Inflammatory macrophage treated with lipopolysaccharide for 4 hours (primary cell): ENCODE measurements at places on chromosomes 7 and 10.

DNA sequence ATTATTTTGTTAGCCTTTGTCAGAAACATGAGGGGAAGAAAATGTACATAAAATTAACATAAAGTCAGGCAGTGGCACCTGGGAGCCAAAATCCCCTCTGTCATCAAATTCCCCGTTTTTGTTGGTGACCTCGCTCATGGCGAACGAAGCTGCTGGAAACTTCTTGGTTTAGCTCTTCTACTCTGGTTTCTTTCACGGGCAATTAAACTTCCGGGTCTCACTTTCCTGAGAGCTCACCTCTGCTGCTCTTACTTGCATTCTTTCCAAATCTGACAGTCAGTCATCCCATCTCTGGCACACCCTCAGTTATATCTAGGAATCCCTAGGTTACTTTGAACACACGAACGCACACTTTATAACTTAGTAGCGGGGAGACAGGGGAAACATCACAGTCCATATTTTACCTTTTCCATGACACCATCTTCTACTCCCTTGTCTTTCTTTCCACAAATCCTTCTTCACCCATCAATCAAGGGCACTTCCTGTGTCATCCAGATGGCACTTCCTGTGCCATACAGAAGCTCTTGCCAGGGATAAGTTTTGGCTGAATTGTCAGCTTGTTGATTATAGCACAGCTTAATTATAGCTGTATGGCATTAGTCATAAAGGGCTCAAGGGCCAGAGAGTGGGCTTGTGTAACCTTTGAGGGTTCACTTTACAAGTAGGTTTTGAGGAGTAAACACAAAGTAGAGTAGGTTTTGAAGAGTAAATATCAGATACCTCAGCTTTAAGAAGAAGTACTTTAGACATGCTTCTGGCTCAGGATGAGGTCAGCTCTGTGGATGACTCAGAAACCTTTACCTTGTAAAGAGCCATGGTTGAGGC is 105.1 kb downstream of the GATA3 start:
- no peak for DNase-seq

GRCh38 chr10:63760708-63761047 is 239.5 kb downstream of the REEP3 start:
- no peak for DNase-seq

DNA sequence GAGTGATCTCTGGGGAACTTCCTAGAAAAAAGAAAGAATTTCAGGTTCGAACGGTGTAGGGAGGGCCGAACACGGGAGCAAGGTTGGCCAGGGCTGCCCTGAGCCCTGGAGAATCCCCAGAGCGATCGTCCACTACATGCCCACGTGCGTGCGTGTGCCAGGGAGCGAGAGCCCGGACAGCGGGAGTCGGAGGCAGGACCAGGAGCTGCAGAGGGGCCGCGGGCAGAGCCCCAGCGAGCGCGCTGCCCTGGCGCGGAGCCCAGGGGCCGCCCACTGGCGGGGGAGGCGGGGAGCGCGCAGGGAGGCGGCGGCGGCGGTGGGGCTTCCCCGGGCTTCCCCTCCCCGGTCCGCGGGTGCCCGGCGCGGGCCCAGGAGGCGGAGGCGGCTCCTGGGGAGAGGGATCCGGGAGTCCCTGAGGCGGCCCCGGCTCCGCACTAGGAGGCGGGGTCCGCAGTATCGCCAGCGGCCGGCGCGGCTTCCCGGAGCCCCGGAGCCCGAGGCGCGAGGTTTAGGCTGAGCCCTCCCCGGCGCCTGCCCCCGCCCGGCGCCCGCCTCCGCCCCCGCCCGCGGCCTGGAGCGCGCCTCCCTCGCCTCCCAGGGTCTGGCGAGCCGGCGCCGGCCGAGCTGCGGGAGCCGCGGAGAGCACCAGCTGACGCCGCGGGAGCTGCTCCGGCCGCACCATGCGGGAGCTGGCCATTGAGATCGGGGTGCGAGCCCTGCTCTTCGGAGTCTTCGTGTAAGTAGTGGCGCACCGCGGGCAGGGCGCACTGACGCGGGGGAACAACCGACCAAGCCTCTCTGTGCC is at the start of gene PLPP4:
TSS of gene PLPP4 (plus strand) at position 602 of the 805 bp plus-strand sequence. CDS start at position 681, 79 bp downstream.
- no peak for DNase-seq

GRCh38 chr7:16954321-16954720 is 72.5 kb upstream of the AGR3 start:
- DNase-seq: no peak

GRCh38 chr7:108135446-108136190 is 5.5 kb upstream of the LAMB4 start:
- DNase-seq: peak; percentile 82

GRCh38 chr7:12951397-12951801 is 264.0 kb downstream of the ARL4A start:
- no peak for DNase-seq

- DNase-seq: peak; percentile 13
These were observed 46.9 kb downstream of the ZNRF2 start for GRCh38 chr7:30331338-30331737.

GRCh38 chr10:35889971-35890675 is 248.0 kb upstream of the FZD8 start:
- DNase-seq: no peak

DNA sequence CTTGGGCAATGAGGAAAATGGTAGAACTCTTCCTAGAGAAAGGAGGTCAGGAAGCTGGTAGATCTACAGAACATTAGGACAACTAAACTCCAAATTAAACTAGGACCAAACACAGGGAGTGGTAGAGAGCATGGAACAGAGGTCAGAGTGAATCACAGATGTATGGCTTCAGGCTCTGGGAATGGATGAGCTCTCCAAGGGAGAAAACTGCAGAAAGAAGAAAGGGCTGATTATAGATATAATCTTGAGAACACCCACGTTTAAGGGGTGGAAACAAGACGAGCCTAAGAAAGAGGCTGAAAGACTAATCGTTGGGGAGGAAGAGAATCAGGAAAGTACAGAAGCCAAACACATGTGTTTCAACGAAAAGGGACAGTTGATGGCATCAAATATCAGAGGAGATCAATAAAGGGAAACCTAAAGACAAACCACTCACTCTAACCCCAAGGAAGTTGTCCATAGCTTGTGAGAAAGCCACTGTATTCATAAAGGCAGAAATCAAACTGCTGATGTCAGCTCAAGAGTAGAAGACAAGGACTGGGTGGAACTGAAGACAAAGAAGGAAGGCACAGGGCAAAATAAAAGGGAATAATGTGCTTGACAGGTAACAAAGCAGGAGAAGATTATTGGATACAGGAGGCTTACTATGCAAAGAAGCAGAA is 41.4 kb downstream of the NUDCD3 start:
- DNase-seq: peak; percentile 22

GRCh38 chr10:22997096-22997495 is 69.2 kb downstream of the ARMC3 start:
- DNase-seq: no peak

DNA sequence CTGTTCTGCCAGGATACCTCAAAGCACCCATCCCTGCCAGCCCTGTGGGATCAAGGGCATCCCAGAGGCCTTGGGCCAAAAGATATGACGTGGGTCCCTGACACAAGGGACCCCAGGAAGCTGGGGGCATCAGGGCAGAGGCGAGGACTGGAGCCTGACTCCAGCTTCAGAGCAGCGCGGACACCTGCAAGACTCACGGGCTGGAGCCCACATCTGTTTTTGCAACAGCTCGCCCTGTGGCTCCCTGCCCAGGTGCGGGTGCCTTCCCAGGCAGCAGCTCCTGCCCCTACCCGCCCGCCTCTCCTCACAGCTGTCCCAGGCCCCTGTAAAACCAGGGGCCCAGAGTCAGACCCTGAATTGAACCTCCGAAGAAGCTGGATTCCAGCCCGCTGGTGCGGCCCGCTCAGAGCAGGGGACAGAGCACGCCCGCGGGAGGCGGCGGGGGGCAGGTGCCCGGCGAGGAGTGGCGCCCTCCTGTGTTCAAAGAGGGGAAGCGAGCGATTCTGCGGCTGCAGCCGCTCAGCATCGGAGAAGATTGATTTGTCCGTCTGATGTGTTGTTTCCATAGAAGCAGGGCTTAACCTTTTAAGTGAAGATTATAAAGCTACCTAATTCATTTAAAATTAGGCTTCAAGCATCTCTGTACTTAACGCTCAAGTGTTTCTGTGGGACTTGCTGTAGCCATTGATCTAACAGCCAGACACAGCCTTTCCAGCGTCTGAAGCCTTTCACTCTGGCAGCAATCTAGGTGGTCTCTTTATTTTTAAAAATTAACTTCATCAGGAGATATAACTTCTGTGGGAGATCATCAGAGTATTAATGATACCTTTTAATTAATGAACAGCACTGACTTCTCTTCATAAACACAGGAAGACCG is 88.4 kb downstream of the BEND7 start:
- peak; percentile 39 for DNase-seq

- peak; percentile 59 for DNase-seq
These were observed 54.7 kb upstream of the AFAP1L2 start for GRCh38 chr10:114458955-114459354.

DNA sequence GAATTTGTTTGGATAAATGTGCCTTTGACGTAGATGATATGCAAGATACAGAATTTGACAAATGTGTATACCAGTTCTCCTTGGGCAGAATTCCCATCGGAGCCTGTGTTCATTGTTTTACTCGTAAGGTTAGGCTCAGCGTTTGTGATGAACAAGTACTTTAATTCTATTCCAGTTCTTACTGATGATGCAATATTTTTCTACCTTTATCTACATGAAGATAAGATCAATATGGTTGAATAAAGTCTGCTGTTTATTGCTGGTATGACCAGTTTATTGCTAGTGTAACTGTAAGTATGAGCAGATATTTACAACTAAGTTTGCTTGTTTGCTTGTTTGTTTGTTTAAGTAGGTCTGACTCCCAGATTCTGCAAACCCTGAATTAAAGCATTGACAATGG is 145.4 kb upstream of the ADARB2 start:
- DNase-seq: no peak

GRCh38 chr7:29922921-29923700 is 66.5 kb downstream of the SCRN1 start:
- no peak for DNase-seq

- peak; percentile 8 for DNase-seq
These were observed 151.6 kb downstream of the CACNA2D1 start for GRCh38 chr7:82291931-82292330.

- no peak for DNase-seq
These were observed 759.4 kb downstream of the GRID1 start for GRCh38 chr10:85607043-85607695.

GRCh38 chr7:141648276-141649114 is 53.5 kb downstream of the DENND11 start:
- no peak for DNase-seq

DNA sequence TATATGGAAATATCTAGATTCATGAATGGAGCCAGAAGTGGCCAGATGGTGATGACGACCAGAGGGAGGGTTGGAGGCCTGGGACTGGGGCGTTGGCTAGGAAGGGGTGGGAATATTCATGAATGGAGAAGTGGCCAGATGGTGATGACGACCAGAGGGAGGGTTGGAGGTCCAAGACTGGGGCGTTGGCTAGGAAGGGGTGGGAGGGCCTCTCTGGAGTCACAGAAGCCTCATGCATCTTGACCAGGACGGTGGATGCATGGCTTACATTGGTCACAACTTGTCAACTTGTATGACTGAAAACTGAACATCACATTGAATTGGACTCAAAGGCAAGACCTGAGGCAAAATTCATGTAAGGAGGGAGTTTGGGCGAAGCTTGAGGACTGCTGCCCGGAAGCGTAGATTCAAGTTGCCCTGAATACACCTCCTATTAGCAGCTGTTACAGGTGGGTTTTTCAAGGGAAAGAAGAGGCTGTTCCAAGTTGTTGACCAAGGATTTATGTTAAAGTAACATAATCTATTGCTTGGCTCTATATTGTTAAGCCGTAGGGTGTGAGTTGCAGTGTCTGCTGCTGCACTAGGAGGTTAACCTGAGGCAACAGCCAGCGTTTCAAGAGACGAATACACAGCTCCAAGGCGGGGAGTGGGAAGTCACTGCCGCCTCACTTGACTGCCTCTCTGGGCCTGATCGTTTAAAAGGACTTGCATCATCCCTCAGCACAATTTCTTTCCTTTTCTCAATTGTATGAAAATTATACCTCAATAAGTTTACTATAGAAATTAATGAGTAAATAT is 55.1 kb upstream of the FAM20C start:
- DNase-seq: peak; percentile 95

- peak; percentile 23 for DNase-seq
These were observed 35.7 kb downstream of the CBX3 start for GRCh38 chr7:26237035-26237807.

DNA sequence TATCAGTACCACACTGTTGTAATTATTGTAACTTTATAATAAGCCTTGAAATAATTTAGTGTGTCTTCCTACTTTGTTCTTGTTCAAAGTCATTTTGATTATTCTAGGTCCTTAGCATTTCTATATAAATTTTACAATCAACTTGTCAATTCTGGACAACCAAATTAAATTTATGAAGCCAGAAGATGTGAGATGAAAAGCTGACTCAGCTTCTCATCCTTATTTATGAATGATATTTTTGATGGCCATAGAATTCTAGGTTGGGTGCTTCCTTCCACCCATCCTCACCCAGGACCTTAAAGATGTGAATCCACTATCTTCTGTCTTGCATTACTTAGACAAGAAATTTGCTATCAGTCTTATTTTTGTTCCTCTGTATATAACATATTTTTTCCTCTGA is 261.1 kb downstream of the GFRA1 start:
- no peak for DNase-seq

DNA sequence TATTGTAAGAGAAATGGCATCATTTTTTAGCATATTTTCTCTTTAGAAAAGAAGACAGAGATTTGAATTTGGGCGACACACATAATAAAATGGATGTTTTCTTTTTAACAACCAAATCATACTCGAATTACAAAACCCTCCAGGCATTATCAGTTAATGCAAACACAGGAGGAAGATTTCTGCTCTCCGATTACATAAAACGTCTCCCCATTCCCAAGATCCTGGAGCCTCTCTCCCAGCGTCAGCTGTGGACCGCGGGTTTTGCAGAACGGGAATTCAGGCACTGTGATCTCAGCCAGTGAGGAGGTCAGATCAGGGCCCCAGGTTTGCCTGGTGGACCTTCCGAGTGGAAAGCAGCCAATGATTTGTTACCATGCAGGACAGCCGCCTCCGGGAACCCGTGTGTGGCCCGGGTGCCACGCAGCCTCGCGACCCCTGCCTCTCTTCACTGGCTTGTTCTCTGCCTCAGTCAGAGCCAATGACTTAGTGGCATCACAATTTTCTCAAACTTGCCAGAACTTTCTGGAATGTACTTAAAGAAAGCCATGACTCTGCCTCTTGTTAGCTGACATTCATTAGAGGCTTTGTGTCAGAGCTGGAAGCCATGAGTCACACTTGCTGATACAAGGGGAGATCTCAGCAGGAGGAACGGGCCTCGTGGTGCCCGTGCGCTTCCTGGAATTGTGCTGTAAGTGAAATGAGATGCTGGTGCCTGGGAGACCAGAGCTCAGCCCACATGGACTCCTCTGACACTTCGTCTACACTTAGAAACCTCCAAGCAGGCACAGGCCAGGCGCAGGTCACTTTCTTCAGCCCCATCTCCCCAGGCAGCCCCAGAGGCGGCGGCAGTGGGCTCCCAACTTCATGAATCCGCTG is 246.1 kb downstream of the KLF6 start:
- DNase-seq: no peak

DNA sequence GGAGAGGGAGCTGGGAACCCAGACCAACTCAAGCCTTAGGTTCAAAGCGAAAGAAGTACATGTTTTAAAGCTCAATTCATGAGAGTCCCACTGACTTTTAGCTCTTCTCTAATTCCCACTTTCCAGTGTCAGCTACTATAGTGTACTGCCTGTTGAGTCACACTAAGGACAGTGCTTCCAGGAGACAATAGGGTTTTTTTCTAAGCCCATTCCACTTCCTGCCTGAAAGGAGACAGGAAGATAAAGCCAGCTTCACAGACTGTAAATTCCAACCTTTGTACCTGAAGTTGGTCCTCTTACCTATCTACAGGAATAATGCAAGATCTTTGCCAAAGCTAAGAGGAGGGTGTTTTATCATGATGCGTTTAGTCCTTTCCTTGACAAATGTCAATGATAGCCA is 4.4 kb downstream of the MSRB2 start:
- no peak for DNase-seq

- DNase-seq: no peak
These were observed 420.9 kb downstream of the PLXDC2 start for GRCh38 chr10:20237091-20237570.
